ENCODE measurements at places on chromosomes 3 and 15.

GRCh38 chr15:83207009-83207659 is 489 bp downstream of the HDGFL3 start:
- DNase-seq: peak; percentile 68

DNA sequence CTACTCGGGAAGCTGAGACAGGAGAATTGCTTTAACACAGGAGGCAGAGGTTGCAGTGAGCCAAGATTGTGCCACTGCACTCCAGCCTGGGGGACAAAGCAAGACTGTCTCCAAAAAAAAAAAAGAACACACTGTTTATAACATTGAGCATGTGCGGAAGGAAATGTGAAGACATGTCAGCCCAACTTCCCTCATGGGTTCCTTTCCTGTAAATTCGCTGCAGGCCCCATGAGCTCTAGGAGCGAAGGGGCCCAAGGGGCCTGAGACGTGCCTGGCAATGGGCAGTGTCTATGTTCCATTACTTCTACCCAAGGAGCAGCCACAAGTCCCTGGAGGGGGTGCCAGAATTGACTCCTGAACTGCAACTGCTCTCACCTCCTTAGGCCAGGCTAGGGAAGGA is 3.2 kb downstream of the PFKFB4 start:
- DNase-seq: no peak

- no peak for DNase-seq
These were observed 3.7 kb upstream of the FAM107A start for GRCh38 chr3:58580826-58581327.

DNA sequence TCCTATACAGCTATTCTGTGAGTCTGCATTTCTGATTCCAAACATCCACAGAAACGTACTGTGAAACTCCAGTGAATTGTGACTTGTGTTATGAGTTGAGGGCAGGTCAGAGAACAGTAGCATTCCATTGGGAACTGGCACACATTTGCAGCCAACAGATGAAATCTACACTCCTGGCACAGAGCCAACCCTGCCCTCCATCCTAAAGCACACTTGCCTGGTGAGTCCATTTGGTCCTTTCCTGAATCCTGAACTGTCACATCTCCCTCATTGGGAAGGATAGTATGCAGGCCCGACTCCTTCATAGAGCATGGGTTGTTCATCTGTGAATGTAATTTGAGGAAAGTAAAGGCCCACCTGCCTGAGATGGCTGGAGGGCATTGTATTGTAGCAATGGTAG is 314.3 kb upstream of the RASGRP1 start:
- peak; percentile 84 for DNase-seq

- no peak for DNase-seq
These were observed 1.1 kb downstream of the WDR72 start for GRCh38 chr15:53758412-53758811.

DNA sequence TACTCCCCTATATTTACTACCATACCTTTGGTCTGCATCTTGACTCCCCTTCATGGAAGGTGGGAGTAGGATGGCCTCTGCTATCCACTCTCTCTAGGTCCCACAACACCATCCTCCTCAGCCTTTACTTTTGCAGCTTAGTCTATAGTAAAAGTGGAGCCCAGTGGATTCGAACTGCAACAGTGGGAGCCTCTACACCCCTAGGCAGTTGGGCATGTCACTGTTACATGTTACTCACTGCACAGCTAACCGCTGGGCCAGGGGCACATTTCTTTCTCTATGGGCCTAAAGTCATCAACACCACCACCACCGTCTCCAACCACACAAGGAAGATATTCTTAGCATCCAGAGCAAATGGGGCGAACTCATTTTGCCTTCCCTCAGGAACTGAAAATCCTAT is 62.9 kb downstream of the KLF13 start:
- no peak for DNase-seq

GRCh38 chr3:172653004-172653572 is 57.8 kb downstream of the NCEH1 start:
- no peak for DNase-seq

DNA sequence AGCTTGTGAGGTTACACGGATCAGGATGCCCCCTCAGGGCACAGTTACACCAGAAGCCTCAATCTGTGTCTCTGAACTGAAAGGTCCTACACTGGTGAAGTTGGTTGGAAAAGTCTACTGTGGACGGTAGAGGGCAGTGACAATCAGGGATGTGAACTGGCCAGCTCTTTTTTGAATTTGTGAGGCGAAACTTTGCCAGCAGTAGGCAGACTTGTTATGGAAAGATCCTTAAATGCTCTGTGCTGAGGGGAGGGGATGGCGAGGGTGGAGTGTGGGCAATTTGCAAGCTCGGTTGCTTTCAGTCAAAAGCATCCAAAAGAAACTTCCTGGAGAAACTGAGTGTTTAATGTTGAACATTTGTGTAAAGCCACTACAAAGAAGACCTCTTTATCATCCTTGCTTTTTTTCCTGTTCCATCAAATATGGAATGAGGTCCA is 127.4 kb upstream of the ABHD17C start:
- DNase-seq: peak; percentile 57

GRCh38 chr3:3998140-3998922 is 199.1 kb downstream of the LRRN1 start:
- no peak for DNase-seq

- no peak for DNase-seq
These were observed 52.4 kb downstream of the BOC start for GRCh38 chr3:113263778-113264177.

DNA sequence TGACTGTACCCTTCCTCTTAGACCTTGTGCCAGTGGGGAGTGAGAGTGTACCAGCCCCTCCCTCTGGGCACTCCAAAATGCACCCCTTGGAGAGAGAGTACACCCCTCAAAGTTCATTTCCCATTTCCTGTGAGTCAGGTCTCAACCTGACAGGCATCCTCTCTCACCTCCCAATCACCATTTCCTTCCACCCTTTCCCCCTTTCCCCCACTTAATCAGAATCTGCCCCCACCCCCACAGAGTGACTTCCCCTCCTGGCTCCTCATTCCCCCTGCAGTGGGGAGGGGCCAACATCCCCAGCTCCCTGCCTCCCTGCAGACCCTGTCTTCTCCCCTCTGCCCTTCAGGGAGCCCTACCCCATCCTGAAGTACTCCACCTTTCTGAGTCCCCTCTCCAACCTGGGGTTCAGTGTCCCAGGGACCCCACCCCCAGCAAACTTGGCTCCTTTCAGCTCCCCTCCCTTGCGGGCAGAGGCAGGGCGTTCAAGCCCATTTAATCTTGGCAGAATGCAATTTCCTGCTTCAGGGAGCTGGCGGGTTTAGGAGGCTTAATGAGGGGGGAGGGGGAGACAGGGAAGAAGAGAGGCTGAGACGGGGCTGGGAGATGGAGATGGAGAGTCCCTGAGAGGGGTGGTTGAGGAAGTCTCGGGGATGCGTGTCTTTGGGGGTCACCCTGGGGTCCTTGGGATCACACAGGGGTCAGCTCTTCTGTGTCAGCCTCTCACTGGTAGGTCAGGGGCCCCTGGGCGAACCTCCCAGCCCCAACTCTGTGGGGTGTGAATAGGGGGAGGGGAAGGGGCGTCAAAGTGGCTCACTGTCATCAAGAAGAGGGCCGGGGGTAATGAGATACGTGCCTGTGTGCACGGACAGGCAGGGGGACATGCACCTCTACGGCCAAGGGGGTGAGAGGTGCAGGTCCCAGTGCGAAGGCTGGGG is 16.6 kb upstream of the SEMA3F start:
- no peak for DNase-seq

GRCh38 chr3:64575211-64575844 is 112.5 kb downstream of the ADAMTS9 start:
- DNase-seq: no peak

GRCh38 chr3:178217479-178217878 is 318.8 kb upstream of the KCNMB2 start:
- no peak for DNase-seq

GRCh38 chr3:106421909-106422308 is 553.1 kb upstream of the CBLB start:
- no peak for DNase-seq

DNA sequence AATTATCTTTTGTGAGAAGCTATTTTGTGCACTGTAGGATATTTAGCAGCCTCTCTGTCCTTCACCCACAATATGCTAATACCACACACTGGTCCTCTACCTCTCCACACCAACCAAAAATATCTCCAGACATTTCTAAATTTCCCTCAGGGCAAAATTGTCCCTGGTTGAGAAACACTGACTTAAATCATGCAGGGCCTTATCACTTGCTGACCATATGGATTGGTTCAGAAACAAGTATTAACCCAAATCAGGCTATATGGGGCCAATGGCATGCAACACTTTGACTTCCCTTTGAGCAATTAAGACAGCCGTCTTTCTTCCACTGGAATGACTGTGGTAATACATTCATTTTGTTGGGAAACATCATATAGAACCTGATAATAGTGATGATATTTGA is 251.1 kb downstream of the CNTN3 start:
- no peak for DNase-seq

DNA sequence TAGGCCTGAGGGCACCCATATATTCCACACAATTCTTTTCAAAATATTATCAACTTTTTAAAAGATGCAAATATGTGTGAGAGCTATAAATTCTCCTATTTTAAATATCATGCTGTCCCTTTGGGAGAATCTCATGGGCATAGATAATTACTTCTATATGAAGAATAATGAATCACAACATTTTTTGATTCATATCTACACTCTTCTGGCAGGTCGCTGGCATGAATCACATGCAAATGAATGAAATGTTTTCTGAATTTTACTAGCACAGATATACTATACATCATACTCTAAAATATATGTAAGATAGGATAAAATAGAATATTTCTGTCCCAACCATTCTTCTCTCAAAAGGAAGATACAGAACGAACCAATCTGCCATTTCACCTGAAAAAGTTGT is 277.7 kb upstream of the KCNH8 start:
- DNase-seq: no peak

GRCh38 chr3:190455828-190456227 is 6.1 kb upstream of the TMEM207 start:
- no peak for DNase-seq

DNA sequence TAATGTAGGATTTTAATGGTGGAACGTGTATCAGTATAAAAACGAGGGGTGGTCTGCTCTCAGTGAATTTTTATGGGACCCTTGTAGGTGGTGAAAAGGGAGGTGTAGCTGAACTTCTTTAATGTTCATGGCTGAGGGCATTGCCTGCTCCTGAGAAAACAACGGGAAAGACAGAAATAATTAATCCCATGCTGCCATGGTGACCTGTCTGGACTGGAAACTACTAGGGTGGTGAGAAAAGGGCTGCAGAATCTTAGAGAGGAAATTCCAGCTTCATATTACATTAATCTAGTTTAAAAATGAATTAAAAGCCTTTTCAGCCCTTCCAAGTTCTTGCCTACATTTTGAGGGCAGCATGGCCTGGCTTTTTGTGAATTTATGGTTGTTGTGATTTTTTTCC is 47.6 kb downstream of the ZBTB38 start:
- no peak for DNase-seq

DNA sequence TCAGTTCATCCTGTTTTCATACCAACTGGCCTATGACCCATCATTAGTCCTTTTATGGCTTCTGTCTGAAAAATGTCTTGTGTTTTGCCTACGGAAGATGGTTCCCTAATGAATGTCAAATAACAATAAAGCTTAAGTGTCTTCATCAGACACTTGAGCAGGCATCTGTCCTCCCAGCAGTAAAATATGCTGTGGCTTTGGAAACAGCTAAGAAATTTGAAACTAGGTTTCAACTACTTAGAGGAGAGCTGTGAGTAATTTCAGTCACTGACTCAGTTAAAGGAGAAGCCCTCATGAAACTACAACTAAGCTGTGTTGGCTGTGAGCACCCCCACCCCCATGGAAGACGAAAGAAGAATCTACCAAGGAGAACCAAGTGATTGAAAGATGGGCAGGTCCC is 409.4 kb upstream of the PPP2R3A start:
- DNase-seq: no peak

- DNase-seq: no peak
These were observed 19.6 kb upstream of the FBXO22 start for GRCh38 chr15:75884041-75884440.

- no peak for DNase-seq
These were observed 26.0 kb downstream of the FBXW12 start for GRCh38 chr3:48397767-48398681.

DNA sequence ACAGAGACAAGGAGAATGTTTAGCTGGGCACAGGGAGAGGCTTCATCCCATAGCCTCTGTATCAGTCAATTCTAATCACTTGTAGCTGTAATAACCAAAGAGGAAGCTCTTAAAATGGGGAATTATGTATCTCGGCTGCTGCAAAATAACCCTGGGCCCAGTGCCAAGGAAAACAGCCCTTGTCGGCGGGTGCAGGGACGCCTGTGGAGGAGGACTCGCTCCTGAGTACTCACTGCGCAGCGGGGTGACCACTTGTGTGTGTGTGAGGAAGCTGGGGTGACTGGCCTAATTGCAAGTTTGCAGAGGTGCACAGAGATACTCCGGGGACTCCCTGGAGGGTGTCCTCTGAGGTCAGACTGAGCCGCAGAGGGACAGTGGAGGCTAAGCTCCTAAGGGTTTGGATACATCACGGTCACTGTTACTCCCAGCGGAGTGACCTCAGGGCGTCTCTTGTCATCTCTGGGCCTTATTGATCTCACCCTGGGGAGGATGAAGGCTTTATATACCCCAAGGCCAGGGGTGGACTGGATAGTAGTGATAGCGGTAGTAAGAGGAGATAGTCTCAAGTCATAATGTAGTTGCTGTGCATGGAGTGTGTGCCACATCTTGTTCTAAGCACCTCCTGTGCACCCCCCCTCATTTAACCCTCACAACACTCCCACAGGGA is 37.2 kb downstream of the SLC6A6 start:
- DNase-seq: peak; percentile 81

- DNase-seq: no peak
These were observed 116.6 kb downstream of the TOP2B start for GRCh38 chr3:25547943-25548674.

DNA sequence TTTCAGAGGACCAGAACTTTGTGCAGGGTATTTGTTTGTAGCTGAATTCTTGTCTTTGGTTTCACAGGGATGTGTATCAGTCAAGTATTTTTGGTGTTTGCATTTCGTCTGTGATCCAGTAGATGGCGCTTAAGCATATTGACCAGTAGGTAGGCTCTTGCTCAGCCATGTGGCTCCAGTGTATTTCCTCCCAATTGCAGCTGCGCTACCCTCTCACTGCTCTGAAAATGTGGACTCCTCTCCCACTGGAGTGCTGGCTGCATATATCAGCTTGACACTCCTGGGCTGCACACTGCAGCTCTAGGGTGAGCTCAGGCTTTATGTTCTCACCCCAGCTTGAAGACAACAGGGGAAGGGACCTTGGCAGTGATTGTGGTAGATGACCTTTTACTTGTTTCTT is 1264.3 kb upstream of the ALCAM start:
- DNase-seq: peak; percentile 75

- no peak for DNase-seq
These were observed 516.2 kb downstream of the GRM7 start for GRCh38 chr3:7377103-7377502.

- DNase-seq: no peak
These were observed 136.9 kb downstream of the PLCL2 start for GRCh38 chr3:17021614-17022013.

DNA sequence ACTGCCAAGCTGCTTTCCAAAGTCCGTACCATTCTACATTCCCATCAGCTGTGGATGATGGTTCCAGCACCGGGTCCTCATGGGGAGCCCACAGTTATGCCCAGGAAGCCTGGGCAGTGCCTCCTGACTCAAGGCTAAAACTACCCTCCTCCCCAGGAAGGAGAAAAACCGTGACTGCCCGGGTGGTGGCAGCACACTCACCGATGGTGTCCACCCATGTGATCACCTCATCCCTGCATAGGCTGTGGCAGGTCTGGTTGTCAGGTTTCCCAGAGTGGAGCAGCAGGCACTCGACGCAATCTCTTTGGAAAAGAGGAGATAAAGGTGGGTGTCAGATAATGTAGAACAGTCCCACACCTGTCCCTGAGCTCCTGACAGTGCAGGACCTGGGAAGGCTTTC is 38.6 kb downstream of the UMPS start:
- DNase-seq: peak; percentile 68

GRCh38 chr15:73273181-73274002 is 95.4 kb downstream of the HCN4 start:
- DNase-seq: peak; percentile 61

Measured in BE2C (cell line).